ENCODE measurements at places on chromosomes 4 and X. TPM values are rescaled to one million over a fixed set of nuclear protein-coding genes. Genes with fewer than 3 reads are reported as not detected.

AADAT gene
- not detected for polyA plus RNA-seq

PPP2R2C gene
- not detected for polyA plus RNA-seq

TIGD4 gene
- not detected for polyA plus RNA-seq

NAA11 gene
- not detected for polyA plus RNA-seq

FMR1NB gene
- not detected for polyA plus RNA-seq

ARHGEF38 gene
- polyA plus RNA-seq, result not detected

DNA sequence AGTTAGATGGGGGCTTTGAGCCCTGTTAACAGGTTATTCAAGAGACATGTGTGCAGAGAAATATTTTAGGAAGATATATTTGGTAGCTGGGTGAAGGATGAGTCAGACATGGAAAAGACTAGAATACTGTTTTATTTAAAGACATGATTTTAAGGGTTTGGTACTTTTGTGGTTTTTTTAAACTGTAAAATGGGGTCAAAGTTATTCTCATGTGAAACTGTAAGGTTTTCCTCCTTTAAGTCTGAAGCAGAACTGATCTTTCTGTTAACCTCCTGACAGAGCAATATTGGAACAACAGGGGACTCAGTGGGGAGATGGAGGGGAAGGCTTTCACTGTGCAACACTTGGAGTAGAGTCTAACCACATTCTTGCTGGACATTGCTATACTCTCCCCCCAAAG is 112.4 kb upstream of the LSM6 start:
- no peak for DNase-seq

GRCh38 chr4:66681962-66682361 is 863.3 kb downstream of the CENPC start:
- no peak for DNase-seq

- no peak for DNase-seq
Observed at GRCh38 chr4:75800972-75801371, 76.6 kb downstream of the USO1 start.

- no peak for DNase-seq
Observed at GRCh38 chr4:179200681-179201080, 1758.4 kb upstream of the AGA start.

- no peak for DNase-seq
Observed at GRCh38 chr4:118798658-118799057, 37.3 kb downstream of the SEC24D start.

DNA sequence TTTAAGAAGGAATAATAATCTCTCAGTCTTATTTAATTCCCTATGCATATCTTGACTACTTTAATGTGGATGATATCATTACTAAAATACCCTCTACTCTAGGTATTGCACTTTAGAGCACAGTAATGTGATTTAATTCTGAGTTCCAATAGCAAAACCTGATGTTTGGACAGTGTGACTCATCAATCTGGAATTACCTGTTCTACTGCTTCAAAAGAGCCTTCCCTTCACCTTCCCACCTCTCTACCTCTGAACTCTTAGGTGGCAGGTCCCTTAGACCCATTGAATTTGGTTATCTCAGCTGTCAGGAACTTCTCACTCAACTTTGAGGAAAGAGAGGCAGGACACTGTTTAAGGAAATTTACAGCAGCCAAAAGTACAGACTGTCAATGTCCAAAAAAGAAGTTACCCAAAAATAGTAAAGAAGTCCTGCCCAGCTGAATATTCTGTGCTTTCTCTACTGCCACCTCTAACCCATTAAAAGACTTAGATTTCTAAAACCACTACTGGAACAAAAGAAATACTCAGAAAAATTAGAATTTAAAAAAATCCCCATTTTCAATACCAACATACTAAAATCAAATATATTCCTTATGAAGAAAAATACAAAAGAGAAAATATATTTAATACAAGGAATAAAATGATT is 123.1 kb upstream of the GPM6A start:
- no peak for DNase-seq

- DNase-seq, result no peak
Observed at GRCh38 chr4:184851200-184851541, 25.4 kb upstream of the ACSL1 start.

- DNase-seq, result peak; percentile 43
Observed at GRCh38 chr4:2798399-2799223, 5.7 kb downstream of the SH3BP2 start.

DNA sequence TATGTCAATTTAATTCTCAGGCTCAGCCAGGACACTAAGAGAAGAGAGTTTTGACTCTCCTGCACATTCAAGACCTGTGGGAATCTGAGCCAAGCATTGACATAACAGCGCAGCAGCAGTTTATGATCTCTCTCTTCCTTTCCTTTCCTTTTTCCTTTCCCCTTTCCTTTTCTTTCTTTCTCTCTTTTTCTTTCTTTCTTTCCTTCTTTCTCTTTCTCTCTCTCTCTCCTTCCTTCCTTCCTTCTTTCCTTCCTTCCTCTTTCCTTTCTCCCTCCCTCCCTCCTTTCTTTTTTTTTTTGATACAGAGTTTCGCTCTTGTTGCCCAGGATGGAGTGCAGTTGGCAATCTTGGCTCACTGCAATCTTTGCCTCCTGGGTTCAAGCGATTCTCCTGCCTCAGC is 21.6 kb downstream of the SAT1 start:
- no peak for DNase-seq

- DNase-seq, result no peak
Observed at GRCh38 chr4:112312610-112313239, 15.6 kb downstream of the ALPK1 start.

GRCh38 chr4:40562681-40563080 is 67.0 kb downstream of the RBM47 start:
- DNase-seq, result no peak

DNA sequence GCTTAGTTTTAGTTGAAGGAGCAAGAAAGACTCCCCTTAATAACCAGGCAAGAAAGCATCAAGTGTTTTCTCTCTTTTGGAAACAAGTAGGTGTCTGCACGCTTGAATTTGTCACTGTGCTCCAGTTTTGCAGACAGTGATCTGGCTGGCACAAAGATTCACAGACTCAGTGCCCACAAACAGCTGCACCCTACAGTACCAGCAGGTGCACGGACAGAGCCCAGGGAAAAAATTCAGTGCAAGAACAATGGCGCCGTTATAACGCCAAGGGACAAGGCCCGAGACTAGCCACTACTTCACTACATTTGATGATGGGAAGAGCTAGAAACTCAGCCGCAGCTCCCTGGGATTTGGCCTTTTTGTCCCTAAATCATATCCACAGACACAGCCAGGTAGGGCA is 56.0 kb downstream of the ZNF827 start:
- DNase-seq, result no peak

DNA sequence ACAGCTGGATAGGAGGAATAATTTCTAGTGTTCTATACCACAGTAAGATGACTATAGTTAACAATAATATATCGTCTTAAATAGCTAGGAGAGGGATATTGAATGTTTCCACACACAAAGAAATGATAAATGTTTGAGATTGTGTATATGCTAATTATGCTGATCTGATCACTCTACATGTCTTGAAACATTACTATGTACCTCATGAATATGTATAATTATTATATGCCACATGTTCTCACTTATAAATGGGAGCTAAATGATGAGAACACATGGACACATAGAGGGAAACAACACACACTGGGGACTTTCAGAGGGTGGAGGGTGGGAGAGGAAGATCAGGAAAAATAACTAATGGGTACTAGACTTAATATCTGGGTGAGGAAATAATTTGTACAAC is 53.2 kb upstream of the MAGEA4 start:
- DNase-seq, result no peak

DNA sequence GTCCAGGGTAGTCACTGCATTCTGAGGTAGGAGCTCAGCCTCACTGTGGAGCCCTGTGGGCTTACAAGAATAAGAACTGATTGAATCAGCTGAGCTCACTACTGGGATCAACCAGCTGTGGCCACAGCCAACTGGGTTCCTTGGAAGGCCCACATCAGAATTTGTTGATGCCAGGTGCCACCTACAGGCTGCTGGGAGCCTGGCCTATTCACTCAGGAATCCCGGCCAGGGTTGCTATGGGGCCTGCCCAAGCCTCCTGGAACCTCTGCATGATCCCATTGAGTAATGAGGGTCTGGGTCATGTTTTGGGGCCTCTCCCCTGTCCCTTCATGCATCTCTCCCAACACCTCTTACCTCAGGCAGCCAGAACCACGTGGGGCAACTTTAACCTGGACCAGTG is 53.9 kb upstream of the KIAA1210 start:
- no peak for DNase-seq

- DNase-seq, result no peak
Observed at GRCh38 chr4:182338746-182339145, 95.5 kb downstream of the TENM3 start.

DNA sequence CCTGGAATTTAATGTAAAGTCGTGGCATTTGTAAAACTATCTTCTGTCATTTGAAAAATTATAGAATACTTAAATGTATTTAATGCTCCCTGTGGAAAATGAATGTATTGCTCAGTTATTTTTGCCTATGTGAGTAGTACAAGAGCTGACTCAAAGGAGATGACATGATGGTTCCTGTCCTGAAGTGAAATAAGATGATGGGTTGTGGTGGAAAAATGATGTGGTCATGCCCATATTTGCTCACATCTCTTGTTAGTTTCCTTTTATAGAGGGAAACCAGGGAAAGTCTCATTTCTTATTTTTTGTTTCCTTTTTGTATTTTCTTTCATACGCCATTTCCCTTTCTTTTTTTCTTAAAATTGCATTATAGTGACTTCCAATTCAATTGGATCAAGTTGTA is 23.7 kb downstream of the PLS3 start:
- DNase-seq, result no peak

GRCh38 chr4:185171373-185172071 is 28.5 kb downstream of the SLC25A4 start:
- no peak for DNase-seq

- DNase-seq, result no peak
Observed at GRCh38 chr4:126794363-126794762, 838.4 kb upstream of the INTU start.

- DNase-seq, result no peak
Observed at GRCh38 chr4:1591107-1591506, 93.0 kb downstream of the FAM53A start.

DNA sequence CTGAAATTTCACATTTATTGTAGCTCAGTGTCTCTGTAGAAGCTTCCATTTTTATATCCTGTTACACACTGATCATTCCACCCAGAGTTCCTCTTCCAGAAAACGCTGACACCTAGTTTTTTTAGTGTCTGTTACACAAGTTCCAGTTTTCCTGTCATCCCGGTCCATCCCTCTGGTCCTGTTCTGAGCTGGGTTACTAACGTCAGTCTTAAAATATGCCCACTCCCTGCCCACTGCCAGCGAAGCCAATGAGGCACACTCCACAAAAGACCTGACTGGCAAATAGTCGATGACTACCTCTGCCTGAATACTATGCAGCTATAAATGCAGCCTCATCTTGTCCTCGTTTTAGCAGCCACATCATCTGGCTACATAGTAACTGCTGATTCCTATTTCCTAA is 30.9 kb upstream of the DDX3X start:
- DNase-seq, result no peak

DNA sequence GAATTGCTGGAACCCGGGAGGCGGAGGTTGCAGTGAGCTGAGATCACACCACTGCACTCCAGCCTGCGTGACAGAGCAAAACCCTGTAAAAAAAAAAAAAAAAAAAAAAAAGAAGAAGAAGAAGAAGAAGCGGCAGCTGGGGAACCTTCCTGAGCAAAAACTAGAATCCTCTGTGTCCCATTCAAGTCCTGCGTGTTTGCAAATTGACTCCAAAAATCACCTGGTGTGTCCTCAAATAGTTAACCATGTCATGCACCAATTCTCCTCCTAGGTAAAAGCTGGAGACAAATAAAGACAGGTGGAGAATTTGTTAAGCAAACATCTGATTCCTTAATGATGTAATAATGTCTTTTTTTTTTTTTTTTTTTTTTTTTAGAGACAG is 31.9 kb upstream of the ASMTL start:
- no peak for DNase-seq

DNA sequence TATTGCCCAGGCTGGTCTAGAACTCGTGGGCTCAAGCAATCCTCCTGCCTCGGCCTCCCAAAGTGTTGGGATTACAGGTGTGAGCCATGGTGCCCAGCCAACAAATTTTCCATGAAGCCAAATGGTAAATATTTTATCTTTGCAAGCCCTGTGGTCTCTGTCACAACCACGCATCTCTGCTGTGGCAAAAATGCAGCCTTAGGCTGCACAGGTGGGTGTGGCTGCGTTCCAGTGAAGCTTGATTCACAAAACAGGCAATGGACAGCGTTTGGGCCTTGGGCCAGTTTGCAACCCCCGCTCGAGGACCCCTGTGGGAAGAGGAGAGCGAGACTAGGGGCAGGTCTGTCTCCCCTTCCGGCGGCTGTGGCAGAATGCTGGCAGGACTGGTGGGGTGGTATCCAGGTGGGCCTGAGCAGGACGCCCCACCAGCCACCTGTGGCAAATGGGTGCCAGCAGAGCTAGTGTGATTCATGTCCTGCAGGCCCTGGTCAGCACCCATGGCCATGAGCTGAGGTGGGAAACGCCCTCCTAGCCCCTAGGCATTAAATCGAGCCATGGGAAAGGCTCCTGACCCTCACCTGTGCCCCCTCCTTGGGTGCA is 19.7 kb downstream of the HTRA3 start:
- no peak for DNase-seq

DNA sequence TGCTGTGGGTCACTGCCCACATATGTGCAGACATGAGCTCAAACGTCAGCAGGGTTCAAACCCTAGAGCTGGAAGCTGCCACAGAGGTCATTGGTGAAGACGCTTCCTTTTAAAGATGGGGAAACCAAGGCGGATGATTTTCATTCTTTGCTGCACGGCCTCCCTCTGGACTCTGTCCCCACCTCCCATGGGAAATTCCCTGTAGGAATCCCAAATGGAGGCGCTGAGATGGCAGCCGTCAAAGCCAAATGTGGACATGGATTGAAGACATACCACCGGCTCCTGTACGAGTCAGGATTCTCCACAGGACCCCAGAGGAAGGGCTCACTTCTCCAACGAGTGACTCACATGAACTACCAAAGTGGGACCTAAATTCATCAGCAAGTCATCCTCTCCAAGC is 286.4 kb downstream of the CRLF2 start:
- peak; percentile 27 for DNase-seq

GRCh38 chrX:15334561-15334960 is 762 bp downstream of the PIGA start:
- peak; percentile 32 for DNase-seq

GRCh38 chrX:93874554-93874953 is 200.5 kb downstream of the FAM133A start:
- DNase-seq, result no peak

- peak; percentile 71 for DNase-seq
Observed at GRCh38 chrX:10110984-10111363, 45.8 kb upstream of the CLCN4 start.

- DNase-seq, result no peak
Observed at GRCh38 chr4:119035951-119036737, 99.5 kb upstream of the MYOZ2 start.

- no peak for DNase-seq
Observed at GRCh38 chr4:121698236-121698671, 1.5 kb upstream of the ANXA5 start.

- no peak for DNase-seq
Observed at GRCh38 chrX:68721991-68722860, 74.8 kb downstream of the STARD8 start.

DNA sequence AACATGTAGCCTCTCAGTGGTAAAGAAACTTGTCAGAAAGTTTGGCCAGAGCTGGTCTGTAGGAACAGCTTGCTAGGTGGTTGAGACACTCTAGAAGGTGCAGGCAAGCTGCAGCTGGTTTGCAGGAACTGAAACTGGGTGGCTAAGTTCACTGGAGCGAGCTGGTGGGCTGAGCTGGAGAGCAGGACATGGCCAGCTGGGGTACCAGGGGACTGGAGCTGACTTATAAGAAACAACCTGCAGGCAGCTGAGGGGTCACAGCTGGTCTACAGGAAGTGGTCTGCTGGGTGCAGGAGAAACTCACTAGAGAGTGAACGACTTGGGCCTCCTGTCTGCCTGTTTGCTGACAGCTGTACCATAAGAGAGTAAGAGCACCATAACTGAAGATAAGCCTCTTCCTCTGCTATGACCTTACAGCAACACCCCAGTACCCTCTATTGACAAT is 157.1 kb upstream of the LNX1 start:
- no peak for DNase-seq
